ENCODE measurements at places on chromosomes 12 and 14. TPM values are rescaled to one million over a fixed set of nuclear protein-coding genes. Genes with fewer than 3 reads are reported as not detected.

- no peak for DNase-seq
These were observed 101.1 kb downstream of the BBS10 start for GRCh38 chr12:76247026-76247646.

DNA sequence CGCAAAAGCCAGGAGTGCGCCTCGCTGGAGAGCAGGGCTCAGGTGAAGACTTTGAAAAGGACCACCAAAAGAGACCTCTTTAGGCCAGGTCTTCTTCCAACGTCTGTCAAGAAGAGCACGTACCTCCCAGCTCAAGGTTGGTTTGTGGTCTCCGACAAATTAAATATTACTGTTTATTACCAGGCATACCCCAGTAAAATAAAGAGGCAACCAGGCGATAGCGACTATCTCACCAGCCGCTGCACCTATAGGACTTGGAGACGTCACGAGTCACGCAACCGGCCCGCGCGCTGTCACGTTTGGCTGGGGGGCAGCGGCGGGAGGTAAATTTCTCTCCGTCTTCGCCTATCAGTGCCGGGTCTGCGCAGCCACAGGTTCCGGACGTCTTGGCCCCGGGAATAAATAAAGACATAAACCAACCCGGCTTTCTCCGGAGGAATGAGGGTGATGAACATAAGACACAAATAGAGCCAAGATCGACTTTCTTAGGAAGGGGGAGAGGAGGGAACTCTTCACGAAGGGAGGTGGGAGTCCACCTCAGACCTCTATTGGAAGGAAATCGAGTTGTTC lies 2.0 kb upstream of the TBX5 start:
- DNase-seq = peak; percentile 75

- no peak for DNase-seq
These were observed 147.0 kb upstream of the FRMD6 start for GRCh38 chr14:51504669-51505068.

DNA sequence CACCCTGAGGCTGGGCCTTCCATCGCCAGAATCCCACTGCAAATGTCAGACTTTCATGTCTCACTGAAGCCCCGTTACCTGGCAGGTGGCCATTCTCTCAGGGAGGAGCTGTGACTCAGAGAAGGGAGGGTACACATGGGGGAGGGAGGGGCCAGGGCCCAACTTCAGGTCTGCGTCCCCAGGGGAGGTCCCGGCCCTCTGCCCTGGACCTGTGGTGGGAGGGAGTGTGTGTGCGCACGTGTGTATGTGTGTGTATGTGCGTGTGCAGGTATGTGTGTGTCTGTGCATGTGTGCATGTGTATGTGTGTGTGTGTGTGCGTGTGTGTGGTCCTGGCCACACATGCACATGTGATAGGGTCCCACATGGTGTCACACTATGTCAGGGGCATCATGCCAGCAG lies 50.9 kb downstream of the MVK start:
- DNase-seq = no peak

DNA sequence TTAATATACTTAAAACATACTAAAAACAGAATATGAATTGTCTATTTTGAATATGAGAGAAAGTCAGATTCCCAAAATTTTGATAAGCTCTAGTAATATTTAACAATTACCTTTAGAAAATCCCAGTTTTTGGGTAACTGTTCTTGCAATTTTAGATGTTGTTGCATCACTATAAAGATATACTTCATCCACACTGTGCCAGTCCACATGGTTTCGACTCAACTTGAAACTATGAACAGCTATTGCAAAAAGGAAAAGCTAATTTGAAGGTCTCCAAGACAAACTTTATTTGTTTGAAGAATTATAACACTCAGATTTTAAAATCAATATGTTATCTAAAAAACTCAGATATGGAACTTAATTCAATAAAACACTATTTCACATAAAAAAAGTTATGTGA lies 59.9 kb downstream of the DDHD1 start:
- peak; percentile 18 for DNase-seq

DNA sequence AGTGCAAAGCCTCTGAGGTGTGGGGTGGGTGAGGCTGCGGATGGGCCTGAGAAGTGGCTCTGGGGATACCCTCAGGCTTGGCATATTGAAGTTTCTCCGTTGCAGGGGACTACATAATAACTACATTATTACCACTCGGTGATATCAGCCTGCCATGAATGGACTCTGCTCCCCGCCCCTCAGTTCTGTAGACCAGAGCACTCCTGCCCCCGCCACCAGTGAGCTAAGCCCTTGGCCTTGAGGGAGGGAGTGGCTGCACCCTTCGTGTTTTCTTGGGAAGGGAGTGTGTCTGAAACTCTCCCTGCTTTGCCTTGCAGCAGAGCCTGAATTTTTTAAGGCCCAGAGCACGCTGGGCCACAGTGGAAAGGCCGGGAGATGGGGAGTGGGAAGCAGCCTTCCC lies 1.7 kb downstream of the ORAI1 start:
- peak; percentile 28 for DNase-seq

Gene PTGDR
- 0.32 TPM for total RNA-seq

Gene NAP1L1
- 233 TPM for total RNA-seq

Gene RCOR1
- 12.6 TPM for total RNA-seq

Gene KRT86
- under 0.01 TPM for total RNA-seq

Gene C14orf180
- total RNA-seq = not detected

Measured in fibroblast of villous mesenchyme (primary cell).